ENCODE measurements at places on chromosomes 7 and 10. TPM values are rescaled to one million over a fixed set of nuclear protein-coding genes. Genes with fewer than 3 reads are reported as not detected.

DNA sequence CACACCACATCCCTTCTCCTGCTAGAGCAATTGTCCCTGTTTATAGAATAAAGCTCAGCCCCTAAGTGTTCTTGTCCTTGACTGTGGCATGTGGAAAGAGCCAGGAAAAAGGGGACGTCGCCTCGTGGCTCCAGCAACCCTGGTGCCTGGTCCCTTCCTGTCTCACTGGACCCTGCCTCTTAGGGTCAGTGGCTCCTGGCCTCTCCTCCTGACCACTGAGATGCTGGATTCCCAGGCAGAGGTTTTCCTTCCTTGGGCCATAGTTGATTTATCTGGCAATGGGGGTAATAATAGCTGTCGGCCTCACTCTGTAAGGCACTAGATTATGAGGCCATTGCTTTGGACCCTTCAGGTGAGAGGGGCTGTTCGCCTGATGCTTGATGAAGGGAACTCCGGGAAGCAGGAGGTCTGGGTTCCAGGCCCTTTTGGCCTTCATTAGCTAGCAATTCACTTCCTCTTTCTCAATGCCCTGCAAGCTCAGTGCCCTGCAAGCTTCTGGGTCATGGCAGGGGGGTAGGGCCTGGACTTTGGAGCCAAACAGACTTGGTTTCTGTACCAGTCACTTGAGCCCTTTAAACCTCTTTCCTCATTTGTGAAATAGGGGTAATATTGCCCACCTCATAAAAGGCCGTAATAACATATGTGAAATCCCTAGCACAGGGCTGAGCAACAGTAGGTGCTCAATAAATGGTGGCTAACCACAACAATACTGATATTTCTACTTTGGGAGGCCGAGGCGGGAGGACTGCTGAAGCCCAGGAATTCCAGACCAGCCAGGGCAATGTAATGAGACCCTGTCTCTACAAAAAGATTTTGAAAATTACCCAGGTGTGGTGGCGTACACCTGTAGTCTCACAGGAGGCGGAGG is 1.1 kb downstream of the ASL start:
- DNase-seq: no peak

GRCh38 chr10:42836771-42837468 is 54.3 kb downstream of the BMS1 start:
- DNase-seq: no peak

- DNase-seq: peak; percentile 82
Observed at GRCh38 chr10:70296406-70296899, 12.6 kb upstream of the NPFFR1 start.

- no peak for DNase-seq
Observed at GRCh38 chr10:49068672-49069217, 46.6 kb downstream of the VSTM4 start.

GRCh38 chr7:139361523-139361922 is 1.8 kb downstream of the LUC7L2 start:
- no peak for DNase-seq

LIPK gene
- total RNA-seq: 0.17 TPM

PRRT4 gene
- total RNA-seq: not detected

NHLRC2 gene
- 19.2 TPM for total RNA-seq

Data from LHCN-M2 (cell line).